ENCODE measurements at places on chromosomes 3 and 15. TPM values are rescaled to one million over a fixed set of nuclear protein-coding genes. Genes with fewer than 3 reads are reported as not detected.

- no peak for DNase-seq
Observed at GRCh38 chr3:46289966-46290365, 47.7 kb downstream of the CCR3 start.

TMEM87A gene
- 40.6 TPM for total RNA-seq

GRCh38 chr3:127569160-127569559, 21.4 kb downstream of the TPRA1 start:
- DNase-seq, result no peak

- no peak for DNase-seq
Observed at GRCh38 chr3:87272718-87273341, 3.6 kb downstream of the POU1F1 start.

DNA sequence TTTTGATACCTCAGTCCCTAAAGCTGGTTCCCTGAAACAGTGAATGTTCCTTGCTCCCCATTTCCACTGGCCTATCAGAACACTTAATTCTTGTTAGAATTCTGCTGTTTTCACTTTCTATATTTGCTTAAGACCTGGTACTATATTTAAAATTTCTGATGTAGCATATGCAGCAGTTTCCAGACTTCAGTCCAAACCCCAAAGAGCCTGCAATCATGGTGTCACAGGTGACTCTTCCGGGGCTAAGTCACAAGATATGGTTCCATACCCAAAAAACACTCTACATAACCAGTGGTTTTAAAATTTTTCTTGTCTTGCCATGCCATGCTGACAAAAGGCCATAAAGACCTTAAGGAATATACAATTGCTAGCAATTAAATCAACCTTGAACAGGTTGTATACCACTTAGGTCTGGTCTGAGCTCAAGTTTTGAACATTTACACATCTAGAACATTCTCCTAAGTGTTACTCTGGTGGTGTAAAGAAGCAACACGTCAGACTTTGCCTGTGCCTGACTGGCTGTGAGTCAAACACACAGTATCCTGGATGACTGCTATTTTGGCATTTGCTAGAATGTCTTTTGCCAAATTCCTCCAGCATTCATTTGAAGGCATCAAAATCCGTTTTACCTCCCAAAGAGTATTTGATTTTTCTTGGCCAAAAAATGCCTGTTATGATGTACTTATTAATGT, 160.0 kb downstream of the FRMD5 start:
- DNase-seq, result no peak

GRCh38 chr3:172542999-172543398, 19.8 kb upstream of the TNFSF10 start:
- no peak for DNase-seq

MESP2 gene
- not detected for total RNA-seq

- peak; percentile 74 for DNase-seq
Observed at GRCh38 chr3:9168241-9168741, 81.2 kb downstream of the SRGAP3 start.

DNA sequence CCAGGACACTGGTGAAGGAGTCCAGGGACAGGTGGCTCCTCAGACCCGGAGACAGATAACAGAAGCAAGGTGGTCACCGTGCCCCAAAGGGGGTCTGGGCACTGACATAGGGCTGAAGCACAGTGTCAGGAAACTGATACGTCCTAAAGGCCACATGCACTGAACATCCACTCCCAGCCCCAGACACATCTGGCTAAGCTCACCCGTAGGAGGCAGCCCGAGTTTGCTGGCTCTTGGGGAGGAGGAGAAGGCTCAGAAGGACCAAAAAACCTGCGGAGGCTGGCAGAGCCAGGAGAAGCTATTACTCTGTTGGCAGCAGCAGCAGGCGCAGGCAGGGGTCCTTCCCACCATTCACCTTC, 1.2 kb downstream of the CACNA2D2 start:
- DNase-seq, result no peak

- DNase-seq, result no peak
Observed at GRCh38 chr15:70090436-70091296, 7.1 kb downstream of the TLE3 start.

DNA sequence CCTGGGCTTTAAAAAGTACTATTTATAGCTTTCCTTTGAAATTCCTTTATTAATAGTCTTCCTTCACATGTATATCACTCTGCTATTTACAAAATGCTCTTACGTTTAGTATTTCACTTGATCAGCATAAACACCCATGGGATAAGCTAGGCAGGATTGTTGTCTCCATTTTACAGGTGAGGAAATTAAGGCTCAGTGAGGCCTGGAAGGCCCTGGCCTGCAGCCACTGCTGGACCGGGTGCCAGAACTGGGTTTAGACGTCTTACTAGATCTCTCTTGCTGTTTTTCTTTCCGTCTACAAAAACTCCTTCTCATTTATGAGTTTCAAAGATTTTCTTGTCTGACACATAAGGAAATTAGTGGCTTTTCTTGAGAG, 236.4 kb downstream of the LPP start:
- no peak for DNase-seq

DNA sequence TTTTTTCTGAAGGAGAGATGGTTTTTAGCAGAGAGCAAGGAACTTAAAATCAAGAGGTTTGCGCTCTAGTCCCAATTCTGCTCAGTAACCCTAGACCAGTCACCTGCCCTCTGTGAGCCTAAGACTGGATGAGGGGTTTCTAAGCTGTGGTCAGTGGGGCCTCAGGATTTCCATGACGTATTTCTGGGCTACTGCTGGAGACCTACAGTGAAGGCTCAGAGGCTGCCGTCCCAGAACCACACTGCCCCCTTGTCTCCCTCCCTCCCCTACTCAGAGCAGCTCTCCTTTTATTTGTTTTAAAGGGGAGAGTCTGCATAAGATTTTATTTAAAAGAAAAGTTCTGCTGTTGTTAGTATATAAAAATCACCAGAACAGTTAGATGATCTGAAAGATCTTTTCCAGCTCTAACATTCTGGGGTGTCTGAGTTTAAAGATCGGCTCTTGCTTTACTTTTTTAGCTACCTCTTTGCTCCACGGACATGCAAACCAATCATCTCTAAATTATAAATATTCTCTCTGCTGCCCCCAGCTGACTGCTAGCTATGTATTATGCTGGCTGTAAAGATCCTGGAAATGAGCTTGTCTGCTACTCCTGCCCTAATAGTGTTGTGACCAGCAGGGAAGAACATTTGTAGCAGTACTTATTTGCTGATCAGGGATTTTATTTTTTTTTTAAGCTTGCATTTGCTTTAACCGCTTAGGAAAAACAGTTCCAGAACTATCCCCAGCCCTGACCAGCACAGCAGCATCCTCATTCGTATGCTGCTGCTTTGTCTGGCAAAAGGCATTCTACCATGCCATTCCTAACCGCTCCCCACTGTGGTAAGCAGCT, 28.6 kb upstream of the NDUFB4 start:
- no peak for DNase-seq

DNA sequence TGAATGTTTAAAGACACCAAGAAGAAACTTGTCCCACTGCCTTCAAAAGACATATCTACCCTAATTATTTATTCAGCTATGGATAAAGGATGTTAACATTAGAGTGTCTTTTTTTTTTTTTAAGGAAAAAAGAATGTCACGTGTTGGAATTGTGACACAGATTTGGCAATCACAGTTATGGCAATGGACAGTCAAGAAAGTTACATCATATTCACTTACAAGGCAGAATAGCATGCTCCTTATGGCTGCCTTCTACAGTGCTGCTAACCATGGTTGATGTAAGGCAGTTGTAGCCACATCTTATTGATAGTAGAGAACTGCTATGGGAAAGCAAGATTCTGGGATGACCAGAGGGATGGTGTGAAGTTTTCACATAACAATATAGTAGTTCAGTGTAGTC, 128.8 kb upstream of the ZBTB20 start:
- DNase-seq, result no peak

TRH gene
- not detected for total RNA-seq

DNA sequence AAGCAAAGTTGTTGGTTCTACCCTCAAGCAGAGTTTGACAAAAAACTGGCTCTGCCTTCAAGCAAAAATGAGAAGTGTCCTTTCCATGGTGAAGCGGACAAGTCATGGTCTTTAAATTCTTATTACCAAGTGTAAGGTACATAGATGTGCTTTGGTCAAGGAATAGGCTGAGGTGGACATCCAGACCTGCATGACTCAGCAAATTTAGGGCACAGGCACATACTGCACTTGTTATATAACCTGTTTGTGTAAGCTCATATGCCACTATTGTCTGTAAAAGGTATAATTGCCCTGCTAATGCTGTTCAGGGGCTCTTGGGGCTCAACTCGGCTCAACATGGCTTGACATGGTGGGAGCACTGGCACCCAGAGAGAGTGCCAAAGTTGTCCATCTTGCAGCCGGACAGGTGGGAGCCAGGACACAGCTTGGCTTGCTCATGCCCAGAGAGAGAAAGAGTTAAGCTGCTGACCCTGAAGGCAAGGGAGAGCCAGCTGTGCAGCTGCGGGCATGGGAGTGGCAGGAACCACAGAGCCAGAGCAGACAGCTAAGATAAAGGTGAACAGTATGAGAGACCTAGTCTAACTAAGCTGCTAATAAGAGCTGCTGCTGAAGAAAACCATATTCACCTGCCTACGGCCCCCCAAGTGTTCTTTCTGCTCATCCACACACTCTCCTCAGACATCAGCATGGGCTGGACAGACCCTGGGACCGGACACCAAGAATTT, 17.7 kb downstream of the MCCC1 start:
- DNase-seq, result no peak

GRCh38 chr3:122458992-122459391, 43.1 kb upstream of the WDR5B start:
- no peak for DNase-seq

DNA sequence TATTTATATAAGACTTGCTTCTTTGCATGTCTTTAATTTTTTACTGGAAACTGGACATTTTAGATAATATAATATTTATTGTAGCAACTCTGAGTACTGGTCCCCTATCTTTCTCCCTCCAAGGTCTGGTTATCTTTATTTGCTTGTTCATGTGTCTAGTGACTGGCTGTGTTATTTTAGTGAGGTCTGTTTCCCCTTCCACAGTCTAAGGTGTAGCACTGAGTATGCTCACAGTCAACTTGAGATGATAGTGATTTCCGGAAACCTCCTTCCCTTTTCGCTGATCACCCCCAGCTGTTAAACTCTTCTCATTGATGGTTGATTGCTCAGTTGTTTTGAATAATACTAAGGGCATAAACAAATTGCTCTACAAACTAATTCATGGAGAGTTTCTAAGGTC, 37.0 kb downstream of the PCNP start:
- no peak for DNase-seq

- DNase-seq, result no peak
Observed at GRCh38 chr15:58952751-58953150, 19.3 kb upstream of the SLTM start.

DNA sequence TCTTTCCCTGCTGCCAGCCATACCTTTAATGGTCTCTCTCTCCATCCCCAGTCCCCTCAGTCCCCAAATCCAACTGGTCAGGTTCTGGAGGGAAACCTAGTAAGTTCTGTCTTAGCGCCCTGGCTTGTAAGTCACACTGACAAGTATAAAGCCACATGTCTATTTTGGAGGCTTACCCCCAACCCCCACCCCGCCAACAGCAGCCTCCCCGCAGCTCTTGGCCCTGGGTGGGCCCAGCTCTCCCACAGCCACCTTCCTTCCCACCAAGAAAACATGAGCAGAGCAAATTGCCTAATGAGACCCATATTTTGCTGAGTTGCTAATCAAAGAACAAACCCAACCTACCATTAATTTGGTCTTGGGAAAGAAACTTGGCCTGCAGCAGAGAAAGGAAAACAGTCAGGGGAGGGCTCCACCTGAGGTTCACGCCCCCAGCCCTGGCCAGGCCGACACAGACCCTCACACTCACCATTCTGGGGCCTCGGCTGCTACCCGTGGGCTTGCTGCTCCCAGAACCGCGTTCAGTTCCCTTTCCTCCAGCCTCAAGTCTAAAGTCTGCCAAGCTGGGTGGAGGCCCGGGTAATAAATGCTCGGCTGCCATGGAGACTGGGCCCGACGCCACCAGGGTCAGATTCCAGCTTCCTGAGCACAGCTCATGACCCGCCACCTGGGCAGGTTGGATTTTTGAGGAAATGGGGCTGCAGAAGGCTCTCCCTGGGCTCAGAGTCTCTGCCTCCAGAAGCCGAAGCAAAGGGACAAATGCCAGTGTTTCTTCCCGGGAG, at the start of gene CALML4:
TSS of gene CALML4 (minus strand) at position 557 of the 782 bp plus-strand sequence. CDS start at position 472, 85 bp downstream.
- no peak for DNase-seq

GRCh38 chr3:8911781-8912180, 51.5 kb downstream of the RAD18 start:
- DNase-seq, result no peak

NUSAP1 gene
- 179 TPM for total RNA-seq

- DNase-seq, result no peak
Observed at GRCh38 chr3:195573611-195574496, 9.9 kb downstream of the APOD start.

- no peak for DNase-seq
Observed at GRCh38 chr3:123094516-123095313, 27.9 kb downstream of the PDIA5 start.

PLOD2 gene
- 0.17 TPM for total RNA-seq

ERICH6 gene
- 0.19 TPM for total RNA-seq

COL8A1 gene
- total RNA-seq, result 0.10 TPM

DNA sequence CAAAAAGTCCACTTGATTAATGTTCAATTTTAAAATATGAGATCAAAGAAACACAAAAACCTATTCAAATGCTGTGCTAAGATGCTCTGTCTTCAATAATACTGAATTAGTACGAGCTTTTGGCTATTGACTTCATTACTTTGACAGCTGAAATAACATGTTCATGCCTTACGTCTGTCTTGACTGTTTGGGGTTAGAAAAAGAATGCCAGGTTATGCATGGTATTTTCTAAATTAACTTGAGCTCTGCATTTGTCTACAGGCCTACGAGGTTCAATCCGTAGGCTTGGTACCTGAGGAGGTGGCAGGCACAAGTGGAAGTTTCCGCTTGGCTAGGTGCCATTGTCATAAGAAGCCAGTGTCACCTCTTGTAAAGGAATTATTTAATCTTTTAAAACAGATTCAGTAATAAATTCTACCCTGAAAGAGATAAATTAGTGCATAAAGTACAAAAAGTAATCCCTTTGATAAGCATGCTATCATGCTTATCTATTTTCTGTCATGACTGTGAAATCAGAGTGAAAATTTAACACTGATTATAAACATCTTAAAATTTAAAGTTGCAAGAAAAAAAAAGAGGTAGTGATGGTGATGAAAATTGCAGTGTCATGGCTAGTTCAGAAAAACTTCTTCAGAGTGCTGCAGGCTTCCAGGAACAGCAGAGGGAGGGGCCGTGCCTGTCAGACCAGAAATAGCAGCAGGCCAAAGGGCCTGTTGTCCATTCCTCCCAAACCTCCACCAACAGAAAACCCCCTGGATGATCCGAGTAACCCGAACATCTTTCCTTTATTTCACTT, 115.7 kb downstream of the ARRDC4 start:
- DNase-seq, result no peak

PLA1A gene
- 0.79 TPM for total RNA-seq

- DNase-seq, result peak; percentile 52
Observed at GRCh38 chr15:99105514-99106341, 848 bp downstream of the SYNM start.

- no peak for DNase-seq
Observed at GRCh38 chr3:178304758-178305467, 231.3 kb upstream of the KCNMB2 start.

CDHR4 gene
- total RNA-seq, result 0.39 TPM

DNA sequence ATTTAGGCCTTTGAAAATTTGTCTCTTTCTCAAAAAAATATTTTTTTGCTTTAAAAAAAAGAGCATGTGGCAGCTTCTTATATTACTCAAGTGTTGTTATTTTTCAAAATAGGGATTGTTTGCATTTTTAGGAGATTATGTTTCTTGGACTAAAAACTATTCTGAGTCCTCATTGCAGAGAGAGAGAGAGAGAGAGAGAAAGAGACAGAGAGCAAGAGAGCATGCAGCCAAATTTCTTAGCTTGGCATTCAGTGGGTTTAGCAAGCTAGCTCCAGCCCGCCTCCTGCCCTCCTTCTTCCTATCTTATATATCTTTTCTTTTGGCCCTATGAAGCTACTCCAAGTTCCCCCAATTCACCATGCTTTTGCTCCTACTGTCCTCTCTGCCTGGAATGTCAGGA, 55.7 kb downstream of the CEMIP start:
- no peak for DNase-seq

Data from activated T-cell treated with anti-CD3 and anti-CD28 coated beads, Interleukin-2, amount 50 U/mL, for 72 hours (primary cell).